ENCODE measurements at places on chromosomes 1 and 21. TPM values are rescaled to one million over a fixed set of nuclear protein-coding genes. Genes with fewer than 3 reads are reported as not detected.

GRCh38 chr21:38503583-38503982, 5.3 kb upstream of the ERG start:
- no peak for DNase-seq

DNA sequence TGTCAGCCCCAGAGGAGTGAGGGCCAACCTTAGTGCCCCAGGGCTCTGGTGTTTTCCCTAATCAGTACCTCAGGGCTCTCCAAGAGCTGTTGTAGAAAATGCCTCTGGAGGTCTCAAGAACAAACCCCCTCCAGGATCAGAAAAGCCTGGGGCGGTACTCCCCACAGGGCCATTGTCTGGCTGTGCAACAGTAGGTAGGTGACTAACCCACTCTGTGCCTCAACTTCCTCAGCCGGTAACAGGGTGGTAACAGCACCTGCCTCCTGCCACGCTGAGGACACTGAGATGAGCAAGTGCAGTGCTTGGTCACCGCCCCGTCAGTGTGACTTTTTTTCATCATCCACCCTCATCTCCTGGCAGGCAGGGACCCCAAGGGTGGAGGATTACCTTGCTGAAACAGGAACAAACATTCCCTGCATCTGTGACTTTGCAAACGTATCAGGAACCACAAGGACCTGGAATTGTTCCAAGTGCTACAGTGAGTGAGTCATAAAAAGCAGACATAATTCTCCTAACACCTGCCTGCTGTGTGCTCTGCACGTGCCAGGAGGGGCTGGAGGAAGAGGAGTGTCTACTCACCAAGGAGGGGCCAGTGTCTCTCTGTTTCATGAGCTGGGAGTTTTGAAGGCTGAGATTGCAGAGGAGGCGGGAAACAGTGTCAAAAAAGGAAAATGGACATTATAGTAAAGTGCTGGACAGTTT, 440.8 kb downstream of the NPHP4 start:
- no peak for DNase-seq

DNA sequence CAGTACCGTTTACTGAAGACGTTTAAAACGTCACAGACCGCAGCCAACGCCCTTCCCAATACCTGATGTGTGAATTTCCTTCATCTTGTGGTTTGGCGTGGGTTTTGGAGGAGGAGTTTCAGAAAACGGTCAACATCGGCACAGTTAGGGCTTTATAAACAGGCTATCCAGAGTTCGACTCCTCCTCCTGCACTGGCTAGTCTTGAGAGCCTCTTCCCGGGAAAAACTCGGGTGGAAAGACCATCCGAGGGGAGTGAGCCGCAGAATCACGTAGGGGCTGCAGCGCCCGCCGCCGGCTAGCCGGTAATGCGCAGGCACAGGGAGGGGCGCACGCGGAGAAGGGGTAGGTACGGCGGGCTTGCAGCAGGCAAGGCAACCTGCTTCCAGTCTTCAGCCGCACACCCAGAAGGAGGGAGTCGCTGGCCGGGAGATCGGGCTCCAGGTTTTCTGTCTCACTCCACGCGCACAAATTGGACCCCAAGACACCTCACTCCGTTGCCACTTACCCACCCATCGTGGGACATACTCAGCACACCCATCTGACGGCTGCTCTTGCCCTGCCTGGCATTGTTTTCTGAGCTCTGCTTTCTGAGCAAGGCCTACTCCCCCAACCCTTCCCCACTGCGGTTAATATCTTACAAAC, 25.4 kb downstream of the SLC19A2 start:
- peak; percentile 4 for DNase-seq

Gene CITED4
- polyA plus RNA-seq = 27.4 TPM
